Activated T-helper 2 cell treated with anti-CD3 and anti-CD28 coated beads, Interferon-gamma antibody, Interleukin-2, Interleukin-4, amounts not matched to agents 10 μg/mL and 5 μg/mL and 100 μg/mL, durations not matched to agents 14 hours and 24 hours and 36 hours (primary cell): ENCODE measurements at places on chromosomes 12 and 14.

GRCh38 chr12:55226523-55226922 lies 5.7 kb downstream of the OR10A7 start:
- no peak overlapping the region for H3K4me3 ChIP-seq
- no peaks in the 10 kb centered on the region for H3K36me3 ChIP-seq
- H3K27ac ChIP-seq: no peak overlapping the region
- peaks cover 2% of the 10 kb centered on the region for H3K4me1 ChIP-seq
- DNase-seq: no peak

GRCh38 chr12:4762773-4763172 lies 42.6 kb downstream of the GALNT8 start:
- H3K36me3 ChIP-seq: no peaks in the 10 kb centered on the region
- DNase-seq: no peak
- H3K4me3 ChIP-seq: no peak overlapping the region

GRCh38 chr12:1504304-1504894 lies 90.0 kb downstream of the FBXL14 start:
- peaks cover 30% of the 10 kb centered on the region for H3K27me3 ChIP-seq
- peak overlapping the region; percentile 40 for H3K4me3 ChIP-seq
- DNase-seq: no peak
- no peaks in the 10 kb centered on the region for H3K36me3 ChIP-seq

DNA sequence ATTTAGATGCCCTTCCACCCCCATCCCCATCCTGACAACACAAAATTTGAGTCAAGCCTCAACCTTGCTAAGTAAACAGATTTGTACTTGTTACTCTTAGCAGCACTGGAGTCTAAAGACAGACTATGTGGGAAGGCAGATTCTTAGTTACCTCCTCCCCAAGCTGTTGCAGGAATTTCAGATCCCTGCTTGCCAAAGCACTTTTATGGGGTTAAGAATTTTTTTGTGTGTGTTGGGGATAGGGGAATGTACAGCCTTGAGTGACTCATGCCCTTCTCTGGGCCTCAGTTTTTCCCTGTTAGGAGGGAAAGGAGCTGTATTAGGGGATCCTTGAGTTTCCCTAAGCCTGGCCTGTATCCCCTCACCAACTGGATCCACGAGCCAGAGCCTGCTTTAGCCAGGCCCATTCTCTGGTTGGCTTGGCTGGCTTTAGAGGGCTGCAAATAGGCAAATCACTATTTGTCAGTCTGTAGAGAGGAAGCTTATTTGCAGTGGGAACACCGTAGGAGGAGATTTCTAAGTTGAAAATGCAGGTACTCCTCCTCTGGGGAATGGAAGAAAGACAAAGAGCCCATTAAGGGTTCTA lies 27.7 kb upstream of the RNU6-8 start:
- no peak overlapping the region for H3K4me3 ChIP-seq
- H3K36me3 ChIP-seq: no peaks in the 10 kb centered on the region
- H3K27ac ChIP-seq: no peak overlapping the region
- peaks cover 8% of the 10 kb centered on the region for H3K4me1 ChIP-seq
- DNase-seq: no peak

- no peak overlapping the region for H3K4me3 ChIP-seq
- H3K27ac ChIP-seq: no peak overlapping the region
- H3K4me1 ChIP-seq: no peaks in the 10 kb centered on the region
- no peaks in the 10 kb centered on the region for H3K36me3 ChIP-seq
- no peaks in the 10 kb centered on the region for H3K27me3 ChIP-seq
Measured at GRCh38 chr12:40819436-40820108, 127.3 kb downstream of the CNTN1 start.

DNA sequence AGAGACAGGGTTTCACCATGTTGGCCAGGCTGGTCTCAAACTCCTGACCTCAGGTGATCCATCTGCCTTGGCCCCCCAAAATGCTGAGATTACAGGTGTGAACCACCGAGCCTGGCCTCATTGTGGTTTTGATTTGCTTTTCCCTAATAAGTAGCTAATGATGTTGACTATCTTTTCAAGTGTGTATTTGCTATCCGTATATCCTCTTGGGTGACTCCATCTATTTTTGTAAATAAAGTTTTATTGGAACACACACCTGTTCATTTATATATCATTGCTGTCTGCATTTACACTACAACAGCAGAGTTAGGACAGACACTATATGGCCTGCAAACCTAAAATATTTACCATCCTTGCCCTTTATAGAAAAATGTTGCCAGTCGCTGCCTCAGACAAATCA lies 13.7 kb upstream of the HRK start:
- H3K4me1 ChIP-seq: no peaks in the 10 kb centered on the region
- peaks cover 22% of the 10 kb centered on the region for H3K27me3 ChIP-seq
- no peaks in the 10 kb centered on the region for H3K36me3 ChIP-seq

- DNase-seq: no peak
- H3K36me3 ChIP-seq: no peaks in the 10 kb centered on the region
- H3K27me3 ChIP-seq: no peaks in the 10 kb centered on the region
- no peak overlapping the region for H3K4me3 ChIP-seq
- H3K4me1 ChIP-seq: peaks cover 25% of the 10 kb centered on the region
- H3K27ac ChIP-seq: no peak overlapping the region
Measured at GRCh38 chr14:74945261-74945851, 10.0 kb downstream of the PGF start.

DNA sequence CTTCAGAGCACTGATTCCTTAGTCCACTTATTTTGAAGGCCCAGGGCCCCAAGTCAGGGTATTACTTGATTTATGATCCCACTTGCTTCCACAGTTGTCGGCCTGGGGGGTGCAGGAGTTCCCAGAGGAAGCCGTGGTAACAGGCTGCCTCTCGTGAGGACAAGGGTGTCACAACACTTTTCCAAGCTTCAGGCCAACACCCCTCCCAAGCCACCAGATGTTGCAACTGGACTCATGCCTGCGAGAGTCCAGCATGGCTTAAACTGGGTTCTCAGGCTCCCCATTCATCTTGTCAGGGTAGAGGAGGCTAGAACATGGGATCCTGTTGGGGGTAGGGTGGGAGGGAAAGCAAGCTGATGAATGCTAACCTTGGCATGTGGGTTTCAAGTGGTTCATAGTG lies 56.1 kb downstream of the BMP4 start:
- H3K36me3 ChIP-seq: no peaks in the 10 kb centered on the region
- peaks cover 2% of the 10 kb centered on the region for H3K27me3 ChIP-seq
- H3K27ac ChIP-seq: no peak overlapping the region
- no peaks in the 10 kb centered on the region for H3K4me1 ChIP-seq
- H3K4me3 ChIP-seq: no peak overlapping the region
- no peak for DNase-seq

DNA sequence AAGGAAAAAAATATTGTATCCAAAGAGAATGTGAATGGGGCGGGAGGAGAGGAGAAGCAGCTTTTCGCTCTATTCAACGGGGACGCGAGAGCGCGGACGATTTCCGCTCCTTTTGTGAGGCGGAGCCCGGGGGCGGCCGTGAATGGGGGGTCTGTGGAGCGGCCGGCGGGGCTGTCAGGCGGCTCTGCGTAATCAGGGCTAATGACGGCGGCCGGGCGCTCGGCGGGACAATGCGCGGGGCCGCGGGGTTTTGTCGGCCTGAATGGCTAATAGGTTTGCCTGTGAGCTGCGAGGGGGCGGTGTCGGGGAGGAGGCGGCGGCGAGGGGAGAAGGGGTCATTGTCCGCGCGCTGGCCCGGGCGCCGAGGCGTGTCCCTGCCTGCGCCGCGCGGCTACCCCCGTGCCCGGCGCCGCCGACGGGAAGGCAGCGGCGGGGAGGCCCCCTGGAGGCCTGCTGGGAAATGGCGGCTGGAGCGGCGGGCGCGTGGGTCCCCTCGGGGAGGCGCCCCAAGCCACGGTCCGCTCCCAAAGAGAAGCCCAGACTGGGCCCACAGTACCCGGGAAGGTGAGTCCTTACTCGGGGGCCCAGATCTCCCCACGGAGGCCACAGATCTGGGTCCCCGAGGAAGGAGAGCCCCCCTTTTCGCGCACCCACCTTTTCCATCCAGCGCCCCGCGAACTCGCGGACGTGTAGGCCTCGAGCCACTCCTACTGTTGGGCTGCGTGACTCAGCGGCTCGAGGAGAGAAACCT lies 6.0 kb downstream of the SIX6 start:
- no peak overlapping the region for H3K27ac ChIP-seq
- H3K27me3 ChIP-seq: peaks cover 70% of the 10 kb centered on the region
- H3K4me3 ChIP-seq: peak overlapping the region; percentile 13
- no peak for DNase-seq
- H3K36me3 ChIP-seq: peaks cover 7% of the 10 kb centered on the region

- H3K27me3 ChIP-seq: peaks cover 34% of the 10 kb centered on the region
- no peaks in the 10 kb centered on the region for H3K4me1 ChIP-seq
- H3K27ac ChIP-seq: no peak overlapping the region
- H3K4me3 ChIP-seq: no peak overlapping the region
- no peak for DNase-seq
- no peaks in the 10 kb centered on the region for H3K36me3 ChIP-seq
Measured at GRCh38 chr12:13362260-13362841, 165.8 kb downstream of the EMP1 start.

DNA sequence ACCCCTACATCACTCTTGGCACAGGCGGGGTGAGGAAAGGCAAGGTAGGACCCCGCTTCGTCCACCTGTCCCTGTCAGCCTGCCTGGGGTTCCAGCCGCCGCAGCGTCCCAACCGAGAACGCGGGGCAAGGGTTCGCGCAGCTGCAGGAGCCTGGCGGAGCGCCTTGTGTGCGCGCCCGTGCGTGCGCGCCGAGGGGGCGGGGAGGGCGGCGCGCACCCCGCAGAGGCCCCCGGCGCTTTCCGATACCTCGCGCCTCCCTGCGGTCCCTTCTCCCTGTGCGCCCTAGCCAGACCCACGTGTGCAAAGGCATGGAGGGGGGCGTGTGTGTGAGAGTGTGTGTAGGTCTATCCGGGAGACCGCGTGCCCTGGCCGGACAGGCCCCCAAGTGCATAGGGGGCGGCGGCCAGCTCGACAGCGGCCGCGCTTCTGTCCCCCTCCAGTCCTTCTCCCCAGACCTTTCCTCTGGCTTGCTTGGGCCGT lies 122.4 kb downstream of the TSPAN9 start:
- DNase-seq: no peak
- H3K27ac ChIP-seq: no peak overlapping the region
- peaks cover 34% of the 10 kb centered on the region for H3K27me3 ChIP-seq
- no peak overlapping the region for H3K4me3 ChIP-seq
- H3K36me3 ChIP-seq: no peaks in the 10 kb centered on the region

- H3K36me3 ChIP-seq: peaks cover 24% of the 10 kb centered on the region
- H3K27me3 ChIP-seq: no peaks in the 10 kb centered on the region
- H3K4me3 ChIP-seq: peak overlapping the region; percentile 55
- DNase-seq: no peak
- H3K4me1 ChIP-seq: peaks cover 41% of the 10 kb centered on the region
- H3K27ac ChIP-seq: peak overlapping the region; percentile 82
Measured at GRCh38 chr14:35285168-35286002, 6.8 kb upstream of the PSMA6 start.
